ENCODE measurements at places on chromosomes 7 and 10.

DNA sequence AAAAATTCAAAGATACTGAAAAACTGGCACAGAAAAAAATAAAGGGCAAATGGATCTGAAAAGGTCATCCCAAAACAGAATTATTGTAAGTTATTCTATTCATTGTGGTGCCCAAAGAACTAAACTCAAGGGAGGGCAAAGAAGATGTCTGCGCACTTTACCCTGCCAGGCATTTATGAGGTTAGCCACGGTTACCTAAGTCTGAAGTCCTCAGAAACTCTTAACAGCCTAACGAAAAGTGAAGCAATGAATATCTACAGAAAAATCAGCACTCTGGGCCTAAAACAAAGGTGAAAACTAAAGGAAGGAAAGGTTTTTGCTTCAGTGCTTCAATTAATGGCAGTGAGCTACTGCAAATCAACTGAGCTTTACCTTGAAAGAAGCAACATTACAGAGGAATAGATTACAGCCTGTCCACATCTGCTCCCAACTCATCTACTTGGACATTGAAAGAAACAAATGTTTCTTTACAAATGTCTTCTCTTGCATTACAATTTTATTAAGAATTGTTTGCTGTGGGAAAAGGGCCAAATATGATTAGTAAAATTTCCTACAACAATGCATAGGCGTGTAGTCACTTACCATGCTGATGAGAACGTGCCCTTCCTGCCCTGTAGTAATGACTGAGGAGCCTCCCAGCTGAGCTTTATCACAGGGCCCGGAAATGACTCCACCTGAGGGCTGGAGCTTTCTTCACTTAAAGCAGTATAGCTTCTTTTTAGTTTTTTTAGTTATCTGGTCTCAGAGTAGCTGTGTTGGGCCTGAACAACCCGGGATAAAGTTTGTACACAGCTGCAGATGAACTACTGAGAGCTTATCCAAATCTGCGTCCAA is at the start of gene TUBAL3:
TUBAL3 (minus strand) TSS at position 621 of the 834 bp plus-strand sequence; CDS start at position 585, 36 bp downstream.
- no peak for DNase-seq

GRCh38 chr10:132355297-132355696 is 23.3 kb downstream of the LRRC27 start:
- DNase-seq: no peak

DNA sequence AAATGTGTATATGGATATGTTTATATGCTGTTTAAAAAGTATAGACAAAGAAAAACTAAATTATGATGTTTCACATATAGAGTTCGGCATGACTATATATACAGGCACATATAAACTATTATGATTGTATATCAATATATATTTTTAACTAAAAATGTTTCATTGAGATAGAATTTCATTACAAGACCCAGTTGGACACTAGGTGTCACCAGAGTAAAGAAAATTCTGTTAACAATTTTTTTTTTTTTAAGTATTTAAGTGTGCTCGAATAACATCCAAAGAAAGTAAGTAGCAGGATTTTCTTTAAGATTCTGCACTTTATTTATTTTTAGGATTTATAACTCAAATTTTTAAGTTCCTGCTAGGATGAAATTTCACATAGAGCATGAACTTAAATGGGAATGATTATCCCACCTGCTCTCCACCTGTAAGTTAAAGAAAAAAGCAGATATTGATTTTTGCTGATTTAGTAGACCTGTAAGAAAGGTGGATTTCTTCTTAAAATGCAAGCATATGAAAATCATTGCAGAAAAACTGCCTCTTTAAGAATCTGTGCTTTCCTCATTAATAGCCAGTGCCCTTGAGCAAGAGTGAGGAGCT is 961.5 kb downstream of the PCDH15 start:
- no peak for DNase-seq

GRCh38 chr10:62648921-62649320 is 155.6 kb upstream of the ADO start:
- DNase-seq: no peak

- no peak for DNase-seq
Observed at GRCh38 chr7:28729727-28730126, 228.4 kb downstream of the TRIL start.

GRCh38 chr10:122148876-122149560 is 122.1 kb upstream of the BTBD16 start:
- DNase-seq: no peak

GRCh38 chr10:31520986-31521831 is 202.2 kb downstream of the ZEB1 start:
- no peak for DNase-seq

DNA sequence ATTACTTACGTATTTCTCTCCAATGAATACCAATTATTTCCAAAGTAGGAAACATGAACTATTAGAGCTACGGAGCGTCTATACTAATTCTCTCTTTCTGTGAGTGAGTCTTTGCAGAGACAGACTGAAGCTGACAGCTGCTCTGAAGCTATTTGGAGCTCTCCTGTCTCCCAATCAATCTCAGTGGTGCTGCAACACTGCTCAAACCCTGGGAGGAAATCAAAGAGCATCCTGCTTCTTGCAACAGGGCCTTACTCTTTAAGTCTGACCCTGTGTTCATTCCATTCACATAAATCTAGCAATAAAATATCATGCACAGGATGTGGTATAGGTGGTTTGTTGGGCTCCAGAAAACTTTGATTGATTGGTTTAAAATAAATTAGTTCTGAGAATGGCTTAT is 685.7 kb upstream of the IGFBP3 start:
- no peak for DNase-seq

GRCh38 chr7:17930546-17930945 is 9.7 kb downstream of the SNX13 start:
- no peak for DNase-seq

GRCh38 chr7:65239324-65239706 is 134.3 kb upstream of the ZNF92 start:
- no peak for DNase-seq

DNA sequence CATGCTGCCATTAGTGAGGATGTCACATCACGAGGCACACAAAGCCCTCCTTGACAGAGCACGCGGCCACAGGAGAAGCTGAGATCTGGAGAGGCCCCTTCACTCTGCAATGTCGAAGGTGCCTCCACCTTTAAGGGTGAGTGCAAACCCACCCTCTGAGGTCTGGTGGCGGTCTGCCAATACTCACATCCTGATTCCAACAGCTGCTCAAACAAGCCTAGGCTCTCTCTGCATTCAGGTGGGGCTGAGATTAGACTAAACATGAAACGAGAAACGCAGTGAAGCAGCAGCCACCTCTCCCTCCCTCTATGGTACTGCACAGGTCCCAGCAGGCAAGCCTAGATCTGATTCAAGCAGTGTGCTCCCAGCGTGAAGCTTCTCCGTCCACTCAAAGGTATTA is 151.8 kb downstream of the TCERG1L start:
- DNase-seq: no peak

GRCh38 chr7:127678337-127678736 is 26.3 kb downstream of the SND1 start:
- DNase-seq: no peak

GRCh38 chr7:1058821-1059199 is 14.5 kb downstream of the GPR146 start:
- DNase-seq: no peak

- DNase-seq: no peak
Observed at GRCh38 chr10:22599636-22600228, 114.6 kb downstream of the PIP4K2A start.

DNA sequence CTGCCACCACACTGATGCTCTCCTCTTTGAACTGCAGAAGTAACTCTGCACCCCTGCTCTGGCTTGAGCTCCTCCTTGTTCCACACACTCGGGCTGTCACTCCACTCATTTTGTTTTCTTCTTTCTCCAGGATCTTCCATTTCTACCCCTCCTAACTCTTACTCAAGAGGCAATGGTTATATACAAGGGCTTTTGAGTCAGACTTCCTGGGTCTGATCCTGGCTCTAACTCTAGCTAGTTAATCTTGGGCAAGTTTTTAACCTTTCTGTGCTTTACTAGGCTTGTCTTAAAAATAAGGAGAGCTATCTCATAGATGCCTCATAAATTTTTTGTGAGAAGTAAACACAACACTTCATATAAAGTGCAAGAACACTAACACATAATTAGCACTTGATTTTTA is 45.3 kb upstream of the GNAI1 start:
- no peak for DNase-seq

- DNase-seq: no peak
Observed at GRCh38 chr10:62112300-62112699, 156.3 kb downstream of the RTKN2 start.

- DNase-seq: no peak
Observed at GRCh38 chr10:95333997-95334804, 43.4 kb upstream of the PDLIM1 start.

- DNase-seq: no peak
Observed at GRCh38 chr10:91726355-91726754, 71.9 kb upstream of the TNKS2 start.

- DNase-seq: no peak
Observed at GRCh38 chr10:88546497-88546896, 36.6 kb downstream of the RNLS start.

- no peak for DNase-seq
Observed at GRCh38 chr10:80283119-80283518, 6.3 kb downstream of the MAT1A start.

DNA sequence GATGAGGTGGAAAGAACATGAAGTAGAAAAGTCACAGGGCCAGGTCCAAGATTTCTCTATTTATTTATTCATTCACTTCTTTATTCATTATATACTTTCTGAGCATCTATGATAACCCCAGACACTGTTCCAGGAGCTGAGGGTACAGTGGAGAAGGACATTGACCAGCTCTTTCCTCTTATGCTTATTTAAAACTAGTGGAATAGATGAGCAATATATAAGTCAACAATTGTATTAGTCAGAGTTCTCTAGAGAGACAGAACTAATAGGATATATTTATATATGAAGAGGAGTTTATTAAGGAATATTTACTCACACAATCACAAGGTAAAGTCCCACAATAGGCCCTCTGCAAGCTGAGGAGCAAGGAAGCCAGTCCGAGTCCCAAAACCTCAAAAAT is 15.0 kb upstream of the GPR37 start:
- no peak for DNase-seq
